Activated effector memory CD4-positive, alpha-beta T cell treated with anti-CD3 and anti-CD28 coated beads, Interleukin-2, amount 50 U/mL, for 16 hours (primary cell): ENCODE measurements at places on chromosomes 7 and 10.
A peak's percentile ranks its signal among the peaks of the same experiment; 100 is the strongest.

DNA sequence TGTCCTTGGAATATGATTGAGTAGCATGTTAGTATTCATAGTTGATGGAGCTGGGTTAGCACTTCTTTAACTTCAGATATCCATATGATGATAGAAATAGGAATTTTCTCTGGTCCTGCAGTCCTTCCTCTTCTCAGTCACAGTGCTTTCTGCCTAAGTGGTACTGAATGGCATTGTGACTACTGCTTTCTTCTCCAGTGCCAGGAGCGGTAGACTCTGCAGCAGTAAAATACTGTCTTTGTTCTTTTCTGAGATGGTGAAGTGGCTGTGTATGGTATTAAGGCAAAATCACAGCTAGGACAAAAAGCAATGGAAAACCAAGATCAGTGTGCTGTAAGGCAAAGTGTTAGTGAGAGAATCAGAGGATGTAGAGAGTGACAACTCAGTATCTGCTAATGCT, 46.6 kb downstream of the C1GALT1 start:
- no peak for DNase-seq

- DNase-seq: no peak
Observed at GRCh38 chr10:51224671-51225161, 150.4 kb downstream of the PRKG1 start.

GRCh38 chr7:95861041-95861440, 88.7 kb downstream of the DYNC1I1 start:
- no peak for DNase-seq

DNA sequence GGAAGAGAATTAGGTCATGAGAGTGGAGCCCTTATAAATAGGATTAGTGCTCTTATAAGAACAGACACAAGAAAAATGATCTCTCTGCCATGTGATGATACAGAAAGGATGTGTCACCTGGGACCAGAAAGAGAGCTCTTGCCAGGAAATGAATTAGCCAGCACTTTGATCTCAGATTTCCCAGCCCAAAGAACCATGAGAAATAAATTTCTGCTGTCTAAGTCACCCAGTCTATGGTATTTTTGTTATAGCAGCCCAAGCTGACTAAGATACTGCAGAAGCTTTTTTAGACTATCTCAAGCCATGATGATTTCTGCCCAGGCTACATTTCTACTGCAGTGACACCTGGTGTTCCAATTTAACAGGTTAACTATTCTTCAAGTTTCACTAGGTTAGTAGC, 84.8 kb downstream of the RSU1 start:
- no peak for DNase-seq

- no peak for DNase-seq
Observed at GRCh38 chr7:142407939-142408570, 150.2 kb upstream of the PRSS58 start.

DNA sequence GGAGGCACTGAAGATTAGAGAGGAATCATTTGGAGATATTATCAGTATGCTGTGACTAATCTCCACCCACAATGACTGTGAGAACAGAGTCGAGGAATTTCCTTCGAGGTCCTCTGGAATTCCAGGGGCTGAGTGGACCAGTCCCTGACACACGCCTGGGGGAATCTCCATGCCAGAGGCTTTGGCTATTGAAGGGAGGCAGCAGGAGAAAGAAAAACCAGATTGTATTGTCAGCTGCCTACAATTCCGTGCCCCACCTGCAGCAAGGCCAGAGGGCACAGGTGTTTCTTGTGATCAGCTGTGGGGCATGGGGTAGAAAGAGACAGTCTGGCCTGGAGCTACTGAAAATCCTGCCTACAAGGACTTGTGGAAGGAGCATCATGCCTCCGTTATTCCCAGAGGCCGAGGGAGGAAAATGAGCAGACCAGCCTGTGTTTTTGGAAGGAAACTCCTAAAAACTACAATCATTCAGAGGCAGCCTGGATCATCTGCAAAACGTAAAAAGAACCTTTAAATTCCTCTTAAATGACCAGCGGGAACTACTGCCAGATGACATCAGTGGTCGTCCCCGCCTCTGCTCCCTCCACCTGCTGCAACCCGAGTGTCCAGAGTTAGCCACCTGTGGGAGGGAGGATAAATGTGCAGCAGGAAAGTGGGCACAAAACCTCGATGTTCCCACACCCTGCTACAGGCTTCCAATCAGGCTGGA, 25.4 kb upstream of the ANK3 start:
- no peak for DNase-seq

DNA sequence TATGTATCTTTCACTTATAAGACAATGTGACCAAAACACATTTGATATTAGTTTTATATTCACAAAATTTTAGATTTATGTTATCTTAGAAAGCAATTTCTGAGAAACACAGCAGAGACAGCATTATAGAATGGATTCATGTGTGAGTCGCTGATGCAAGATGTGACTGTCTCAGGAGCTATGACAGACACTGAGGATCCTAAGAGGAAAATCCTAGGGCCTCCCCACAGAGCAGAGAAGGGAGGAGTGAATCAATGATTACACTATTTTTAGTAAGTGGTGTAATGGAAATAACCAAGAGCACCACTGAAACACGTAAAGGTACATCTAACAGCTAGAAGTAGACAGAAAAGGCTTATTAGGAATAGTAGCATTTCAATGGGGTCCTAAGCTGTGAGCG, 204.0 kb upstream of the PTN start:
- DNase-seq: no peak

DNA sequence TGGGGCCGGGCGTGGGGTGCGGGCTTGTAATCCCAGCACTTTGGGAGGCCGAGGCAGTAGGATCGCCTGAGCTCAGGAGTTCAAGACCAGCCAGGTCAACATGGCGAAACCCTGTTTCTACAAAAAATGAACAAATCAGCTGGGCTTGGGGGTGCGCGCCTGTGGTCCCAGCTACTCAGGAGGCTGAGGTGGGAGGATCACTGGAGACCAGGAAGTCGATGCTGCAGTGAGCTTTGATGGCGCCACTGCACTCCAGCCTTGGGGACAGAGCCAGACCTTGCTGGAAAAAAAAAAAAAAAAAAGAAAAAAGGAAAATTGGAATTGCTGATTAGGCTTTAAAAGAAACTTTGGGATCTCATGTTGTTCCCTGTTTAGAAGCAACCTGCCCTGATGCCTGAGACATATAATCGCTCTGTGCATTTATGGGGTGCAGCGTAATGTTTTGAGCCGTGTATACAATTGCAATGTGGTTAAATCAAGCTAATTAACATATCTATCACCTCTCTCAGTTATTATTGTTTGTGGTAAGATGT, 851 bp downstream of the AKR1E2 start:
- DNase-seq: no peak

- no peak for DNase-seq
Observed at GRCh38 chr10:122206471-122207065, 64.5 kb upstream of the BTBD16 start.

DNA sequence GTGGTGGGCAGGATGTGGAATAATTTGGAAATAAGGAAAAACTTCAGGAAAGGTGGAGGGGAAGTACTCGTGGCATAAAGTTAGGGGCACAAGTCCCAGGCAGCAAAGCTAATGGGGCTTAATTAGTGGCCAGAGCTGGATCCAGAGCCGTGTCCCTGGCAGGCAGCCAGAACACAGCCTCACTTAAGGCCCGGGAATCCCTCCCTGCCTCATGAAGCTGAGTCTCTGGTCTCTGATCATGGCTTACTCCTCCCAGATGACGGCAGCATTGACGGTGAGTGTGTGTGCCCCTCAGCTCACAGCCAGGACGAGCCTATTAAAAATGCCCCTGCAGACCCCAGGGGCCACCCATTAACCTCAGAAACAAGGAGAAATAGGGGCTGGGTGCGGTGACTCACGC, 48.2 kb upstream of the NPTX2 start:
- no peak for DNase-seq

- no peak for DNase-seq
Observed at GRCh38 chr7:57403601-57404342, 46.2 kb upstream of the ZNF716 start.

DNA sequence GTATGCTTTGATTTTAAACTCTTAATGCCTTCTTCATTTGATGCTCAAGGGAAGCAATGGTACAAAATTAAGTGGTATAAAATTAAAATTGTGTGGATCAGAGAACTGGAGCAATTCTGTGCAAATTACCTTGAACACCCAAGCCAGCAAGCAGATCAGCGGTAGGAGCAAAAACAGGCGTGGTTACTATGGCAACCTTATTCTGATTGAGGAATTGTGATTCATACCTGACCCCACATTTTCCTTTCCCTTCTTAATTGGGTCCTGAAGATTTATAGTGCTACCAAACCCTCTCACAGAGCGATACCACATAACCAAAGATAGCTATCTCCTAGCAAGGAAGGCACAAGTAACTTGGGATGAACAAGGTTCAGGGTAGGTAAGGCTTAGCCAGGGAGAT, 72.5 kb upstream of the FZD1 start:
- no peak for DNase-seq

DNA sequence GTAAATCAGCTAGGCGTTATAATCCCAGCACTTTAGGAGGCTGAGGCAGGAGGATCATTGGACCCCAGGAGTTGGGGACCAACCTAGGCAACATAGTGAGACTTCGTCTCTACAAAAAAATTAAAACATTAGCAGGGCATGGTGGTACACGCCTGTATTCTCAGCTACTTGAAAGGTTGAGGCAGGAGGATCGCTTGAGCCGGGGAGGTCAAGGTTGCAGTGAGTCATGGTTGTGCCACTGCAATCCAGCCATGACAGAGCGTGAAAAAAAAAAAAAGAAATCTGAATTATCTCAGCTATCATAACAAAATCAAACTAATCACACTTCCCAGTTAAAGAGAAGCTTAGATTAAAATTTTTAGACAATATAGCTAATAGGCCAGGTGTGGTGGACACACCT, 35.3 kb downstream of the ATAD1 start:
- no peak for DNase-seq

GRCh38 chr7:5349005-5349380, 66.2 kb downstream of the SLC29A4 start:
- DNase-seq: no peak

- DNase-seq: no peak
Observed at GRCh38 chr10:114483575-114483974, 79.3 kb upstream of the AFAP1L2 start.

GRCh38 chr7:23261843-23262452, 15.4 kb downstream of the GPNMB start:
- peak; percentile 82 for DNase-seq

- no peak for DNase-seq
Observed at GRCh38 chr7:46022397-46022796, 101.3 kb upstream of the IGFBP3 start.

GRCh38 chr7:20200361-20200760, 16.8 kb downstream of the MACC1 start:
- DNase-seq: no peak

DNA sequence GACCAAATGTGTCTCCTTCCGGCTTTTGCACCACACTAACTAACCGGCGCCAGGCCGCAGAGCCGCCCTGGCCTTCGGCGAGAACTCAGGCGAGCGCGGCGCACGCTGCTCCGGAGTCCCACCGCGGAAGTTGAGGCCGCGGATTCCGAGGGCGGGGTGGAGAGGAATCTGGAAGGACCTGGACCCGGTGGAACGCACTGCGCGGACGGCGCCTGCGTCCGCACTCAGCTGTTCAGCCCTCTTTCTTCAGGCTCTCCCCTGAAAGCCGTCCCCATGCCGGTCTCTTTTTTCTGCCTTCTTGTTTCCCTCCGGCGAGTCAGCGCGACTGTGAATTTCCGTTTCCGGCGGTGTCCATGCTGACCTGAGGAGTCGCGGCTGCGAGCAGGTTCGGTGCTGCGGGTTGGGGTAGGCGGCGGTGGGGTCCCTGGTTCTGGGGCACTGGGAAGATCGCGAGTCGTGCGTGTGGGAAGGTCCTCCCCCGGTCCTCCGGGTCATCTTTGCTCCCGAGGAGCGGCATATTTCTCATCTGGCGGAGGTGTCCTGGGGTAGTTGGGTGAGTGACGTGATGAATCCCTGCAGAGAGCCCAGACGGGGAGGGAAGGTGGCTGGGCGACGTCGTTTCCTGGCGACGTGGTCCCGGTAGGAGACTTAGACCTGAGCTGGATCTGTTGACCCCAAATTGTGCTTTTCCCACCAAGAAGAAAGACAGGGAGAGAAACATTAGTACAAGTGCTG, at the start of gene BMS1:
Gene BMS1 (plus strand): TSS at position 350 of the 735 bp plus-strand sequence. CDS start 1,600 bp downstream, outside the sequence.
- peak; percentile 95 for DNase-seq

DNA sequence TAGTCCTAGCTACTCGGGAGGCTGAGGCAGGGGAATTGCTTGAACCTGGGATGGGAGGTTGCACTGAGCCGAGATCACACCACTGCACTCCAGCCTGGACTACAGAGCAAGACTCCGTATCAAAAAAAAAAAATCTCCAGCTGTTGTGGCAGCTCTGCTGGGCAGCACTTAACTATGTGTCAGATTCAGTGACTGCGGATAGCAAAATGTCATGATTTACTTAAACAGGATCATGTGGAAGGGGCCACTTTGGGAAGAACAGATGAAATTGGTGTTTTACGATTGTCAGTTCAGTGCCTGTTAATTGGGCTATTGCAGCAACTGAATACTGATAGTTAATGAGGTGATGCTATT, 15.3 kb downstream of the OGDH start:
- DNase-seq: no peak

DNA sequence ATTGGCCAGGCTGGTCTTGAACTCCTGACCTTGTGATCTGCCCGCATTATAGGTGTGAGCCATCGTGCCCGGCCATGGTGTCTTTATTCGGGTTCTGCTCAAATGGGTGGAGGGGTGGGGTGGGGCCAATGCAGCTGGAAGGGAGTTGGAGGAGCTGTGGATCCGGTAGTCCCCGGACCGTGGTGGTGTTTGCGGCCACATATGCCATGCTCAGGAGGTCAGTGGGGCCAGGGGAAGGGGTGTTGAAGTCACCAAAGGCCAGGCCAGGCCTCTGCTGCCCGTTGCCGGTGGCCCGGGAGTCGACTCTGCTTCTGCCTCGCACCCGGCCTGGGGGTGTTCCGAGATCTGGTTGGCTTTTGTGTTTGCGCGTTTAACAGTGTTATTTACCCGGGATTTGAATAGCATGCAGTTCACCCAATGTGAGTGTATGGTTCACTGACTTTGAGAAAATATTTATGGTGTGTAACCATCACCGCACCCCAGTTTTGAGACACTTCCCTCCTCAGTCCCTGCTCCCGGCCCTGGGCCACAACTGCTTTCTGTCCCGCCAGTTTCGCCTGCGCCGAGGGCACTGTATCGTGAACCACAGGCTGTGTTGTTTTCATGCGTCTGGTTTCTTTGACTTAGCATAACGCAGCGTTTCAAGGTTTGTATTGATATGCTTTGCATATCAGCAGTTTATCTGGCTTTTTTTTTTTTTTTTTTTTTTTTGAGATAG, 10.7 kb downstream of the INPP5A start:
- no peak for DNase-seq

- DNase-seq: no peak
Observed at GRCh38 chr7:9091282-9091681, 657.9 kb downstream of the NXPH1 start.

DNA sequence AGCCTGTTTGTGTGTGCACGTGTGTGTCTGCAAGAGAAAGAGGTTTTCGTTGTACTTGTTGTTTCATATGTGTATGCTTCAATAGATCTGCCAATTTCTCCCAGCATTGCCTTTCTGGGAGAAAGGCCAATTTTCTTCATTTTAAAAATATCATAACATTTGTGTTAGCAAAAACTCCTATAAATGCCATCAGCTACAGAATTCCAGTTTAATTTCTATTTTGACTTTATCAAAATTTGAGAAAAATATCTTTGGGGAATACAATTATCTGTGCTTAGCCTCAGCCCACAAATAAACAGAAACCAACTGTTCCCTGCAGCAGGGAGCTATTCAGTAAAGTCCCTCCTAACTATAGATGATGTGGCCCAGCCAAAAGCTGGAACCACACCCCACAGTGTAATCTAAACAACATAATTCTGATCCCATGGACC, 68.3 kb upstream of the MGMT start:
- no peak for DNase-seq
